ENCODE measurements at places on chromosomes 12 and 14. TPM values are rescaled to one million over a fixed set of nuclear protein-coding genes. Genes with fewer than 3 reads are reported as not detected.

Gene FAR2
- total RNA-seq, result 16.7 TPM

Gene RHNO1
- total RNA-seq, result 65.9 TPM

DNA sequence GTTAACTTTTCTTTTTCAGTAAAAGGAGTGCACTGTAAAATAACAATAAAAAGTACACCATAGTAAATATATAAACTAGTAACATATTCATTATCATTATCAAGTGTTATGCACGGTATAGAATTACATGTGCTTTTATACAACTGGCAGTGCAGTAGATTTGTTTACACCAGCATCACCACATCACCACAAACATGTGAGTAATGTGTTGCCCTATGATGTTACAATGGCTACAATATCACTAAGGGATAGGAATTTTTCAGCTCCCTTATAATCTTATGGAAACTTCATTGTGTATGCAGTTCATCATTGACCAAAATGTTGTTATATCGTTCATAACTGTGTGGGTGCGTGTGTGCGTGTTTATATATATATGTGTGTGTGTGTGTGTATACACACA lies 23.5 kb upstream of the NEDD1 start:
- H3K4me1 ChIP-seq, result no peaks in the 10 kb centered on the region
- no peaks in the 10 kb centered on the region for H3K36me3 ChIP-seq
- H3K27me3 ChIP-seq, result peaks cover 3% of the 10 kb centered on the region

DNA sequence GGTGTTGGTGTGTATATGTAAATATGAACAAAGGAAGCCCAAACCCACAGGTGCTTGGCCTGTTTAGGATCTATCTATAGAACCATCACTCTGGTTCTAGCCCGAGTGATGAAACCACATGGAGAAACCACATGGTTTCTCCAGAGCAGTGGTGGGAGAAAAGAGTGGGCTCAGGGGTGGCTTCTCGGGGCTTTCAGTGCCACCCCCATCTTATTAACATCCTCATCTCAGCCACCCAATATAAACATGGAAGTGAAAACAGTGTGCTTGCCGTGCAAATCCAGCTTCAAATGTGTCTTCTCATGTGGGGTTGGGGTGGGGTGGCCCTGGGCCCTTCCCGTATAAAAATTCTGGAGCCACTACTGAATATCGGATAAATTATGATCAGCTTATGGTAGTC lies 109.0 kb downstream of the STAB2 start:
- H3K27ac ChIP-seq, result no peak overlapping the region
- peaks cover 6% of the 10 kb centered on the region for H3K27me3 ChIP-seq
- DNase-seq, result no peak
- no peaks in the 10 kb centered on the region for H3K36me3 ChIP-seq
- no peak overlapping the region for H3K4me3 ChIP-seq

- DNase-seq, result no peak
- H3K36me3 ChIP-seq, result no peaks in the 10 kb centered on the region
- H3K4me1 ChIP-seq, result no peaks in the 10 kb centered on the region
Measured at GRCh38 chr12:73361864-73362230, 1089.7 kb downstream of the TRHDE start.

- H3K27me3 ChIP-seq, result peaks cover 59% of the 10 kb centered on the region
- no peak for DNase-seq
- no peak within 1 kb of the TSS for H3K4me3 ChIP-seq
- H3K4me1 ChIP-seq, result no peaks in the 10 kb centered on the region
- no peaks in the 10 kb centered on the region for H3K36me3 ChIP-seq
Measured at GRCh38 chr14:69879175-69880043, at the start of gene SMOC1. Gene SMOC1 (plus strand): TSS chr14:69879416. CDS start chr14:69879679, 263 bp downstream.

DNA sequence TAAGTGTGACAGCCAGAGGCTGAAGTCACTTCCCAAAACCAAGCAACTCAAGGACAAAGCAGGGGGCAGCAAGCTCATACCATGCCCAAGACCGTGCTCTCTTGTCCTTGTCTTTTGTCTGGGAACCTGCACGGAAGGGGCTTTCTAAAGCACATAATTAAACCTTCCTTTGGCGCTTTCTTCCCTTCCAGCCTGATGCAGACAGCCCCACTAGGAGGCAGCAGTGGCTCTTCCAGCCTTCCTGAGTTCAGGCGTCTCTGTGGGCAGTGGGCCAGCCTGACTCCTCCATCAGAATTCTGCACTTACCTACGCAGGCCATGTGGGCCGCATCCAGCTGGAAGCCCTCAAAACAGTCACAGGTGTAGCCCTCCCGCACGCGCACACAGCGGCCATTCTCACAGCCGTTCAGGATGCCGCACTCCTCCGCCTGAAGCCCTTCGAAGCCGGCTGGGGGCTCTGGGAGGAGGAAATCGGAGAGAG lies 7.6 kb downstream of the ISCA2 start:
- DNase-seq, result no peak
- peaks cover 5% of the 10 kb centered on the region for H3K4me1 ChIP-seq
- H3K27ac ChIP-seq, result no peak overlapping the region
- H3K4me3 ChIP-seq, result no peak overlapping the region

DNA sequence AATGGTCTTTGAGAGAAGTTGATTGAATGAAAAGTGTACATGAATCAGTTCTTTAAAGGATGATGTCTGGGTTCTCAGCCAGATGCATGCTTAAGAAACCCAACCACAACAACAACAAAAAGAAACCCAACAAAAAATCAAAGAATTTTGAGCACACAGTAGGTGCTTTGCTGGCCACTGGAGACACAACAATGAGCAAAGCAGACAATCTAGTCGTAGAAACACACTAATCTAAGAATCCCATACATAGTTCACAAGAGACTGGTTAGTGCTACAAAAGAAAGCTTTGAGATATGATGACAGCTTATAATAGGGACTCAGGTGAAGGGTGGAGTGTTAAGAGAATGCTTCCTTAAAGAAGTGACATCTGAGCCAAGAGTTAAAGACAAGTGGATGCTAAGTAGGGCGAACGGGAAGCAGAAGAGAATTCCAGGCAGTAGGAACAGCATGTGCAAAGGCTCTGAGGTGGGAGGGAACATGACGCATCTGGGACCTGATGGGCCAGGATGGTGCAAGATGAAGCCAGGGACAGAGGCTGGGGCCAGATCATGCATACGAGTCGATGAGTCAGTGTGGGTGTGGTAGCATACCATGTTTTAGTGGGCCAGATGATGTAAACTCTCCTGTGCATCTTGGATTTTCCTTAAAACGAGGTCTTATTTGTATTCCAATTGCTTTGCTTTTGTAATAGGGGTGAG lies 4.6 kb upstream of the HIP1R start:
- no peak for DNase-seq
- H3K4me3 ChIP-seq, result no peak overlapping the region
- H3K36me3 ChIP-seq, result no peaks in the 10 kb centered on the region
- no peak overlapping the region for H3K27ac ChIP-seq
- peaks cover 11% of the 10 kb centered on the region for H3K4me1 ChIP-seq

All from activated CD8-positive, alpha-beta T cell treated with anti-CD3 and anti-CD28 coated beads, Interleukin-2, amount 10 ng/mL, durations not matched to agents 7 days and 5 days (primary cell).